Fibroblast of skin of right biceps (primary cell): ENCODE measurements at places on chromosomes 6 and 20.
A peak's percentile ranks its signal among the peaks of the same experiment; 100 is the strongest.

GRCh38 chr20:64065062-64065973, 2.3 kb downstream of the TCEA2 start:
- no peak for DNase-seq

DNA sequence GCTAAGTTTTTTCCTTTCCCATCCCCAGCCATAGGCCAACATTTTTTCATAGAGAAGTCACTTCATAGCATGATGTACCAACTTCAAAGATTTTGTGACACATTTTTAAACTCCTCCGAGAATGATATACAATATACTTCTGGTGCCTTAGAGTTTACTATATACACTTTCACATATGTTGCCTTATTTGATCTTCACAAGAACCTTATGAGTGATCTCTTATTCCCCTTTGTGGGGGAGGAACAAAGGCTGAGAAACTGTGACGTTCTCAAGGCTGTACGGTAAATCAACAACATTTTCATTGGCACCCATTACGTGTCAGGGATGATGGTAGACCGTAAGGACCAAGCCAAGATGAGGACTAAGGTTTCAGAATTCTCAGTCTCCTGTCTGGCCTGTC, 130.0 kb downstream of the RFPL4B start:
- no peak for DNase-seq

DNA sequence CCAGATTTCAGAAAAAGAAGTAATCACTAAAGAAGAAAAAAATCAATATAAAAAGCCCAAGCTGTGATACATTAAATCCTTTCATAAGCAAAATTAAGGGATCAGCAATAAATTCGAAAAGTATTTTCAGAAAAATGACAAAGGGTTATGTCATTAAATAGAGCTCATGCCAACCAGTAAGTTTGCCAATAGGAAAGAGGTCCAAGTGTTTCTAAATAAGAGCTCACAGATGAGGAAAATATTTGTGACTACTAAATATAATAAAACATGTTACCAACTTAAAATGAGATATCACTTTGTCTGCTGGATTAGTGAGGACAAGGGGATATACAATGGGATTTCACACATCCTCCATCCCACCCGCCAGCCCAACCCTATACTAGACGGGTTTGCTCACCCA, 140.3 kb upstream of the EYA4 start:
- no peak for DNase-seq

- peak; percentile 30 for DNase-seq
These were observed 207.2 kb downstream of the BTBD9 start for GRCh38 chr6:38432479-38432878.

DNA sequence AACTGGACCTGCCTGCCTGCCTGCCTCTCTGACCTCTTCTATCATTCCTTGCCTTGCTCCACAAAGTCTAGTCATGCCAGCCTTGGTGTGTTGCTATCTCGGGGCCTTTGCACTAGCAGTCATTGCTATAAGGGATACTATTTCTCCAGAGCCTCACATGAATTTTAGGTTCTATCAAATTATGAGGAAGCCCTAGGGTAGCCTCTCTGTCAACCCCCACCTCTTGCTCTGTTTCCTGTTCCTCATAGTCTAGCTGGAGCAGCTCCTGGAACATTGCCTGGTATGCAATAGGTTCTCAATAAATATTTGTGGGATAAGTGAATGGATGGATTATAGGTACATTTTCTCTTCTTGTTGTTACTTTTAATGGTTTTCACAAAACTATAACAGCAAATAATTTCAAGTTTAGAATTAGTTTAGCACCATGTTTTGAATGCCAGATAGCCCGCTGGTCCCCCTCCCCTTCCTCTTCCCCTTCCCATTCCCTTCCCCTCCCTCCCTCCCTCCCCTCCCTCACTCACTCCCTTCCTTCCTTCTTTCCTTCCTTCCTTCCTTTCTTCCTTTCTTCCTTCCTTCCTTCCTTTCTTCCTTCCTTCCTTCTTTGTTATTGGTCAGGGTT, 46.9 kb upstream of the DTNBP1 start:
- DNase-seq = no peak

- DNase-seq = no peak
These were observed 52.3 kb downstream of the RNGTT start for GRCh38 chr6:88910922-88911778.

GRCh38 chr20:17508756-17509155, 22.4 kb downstream of the BFSP1 start:
- no peak for DNase-seq

DNA sequence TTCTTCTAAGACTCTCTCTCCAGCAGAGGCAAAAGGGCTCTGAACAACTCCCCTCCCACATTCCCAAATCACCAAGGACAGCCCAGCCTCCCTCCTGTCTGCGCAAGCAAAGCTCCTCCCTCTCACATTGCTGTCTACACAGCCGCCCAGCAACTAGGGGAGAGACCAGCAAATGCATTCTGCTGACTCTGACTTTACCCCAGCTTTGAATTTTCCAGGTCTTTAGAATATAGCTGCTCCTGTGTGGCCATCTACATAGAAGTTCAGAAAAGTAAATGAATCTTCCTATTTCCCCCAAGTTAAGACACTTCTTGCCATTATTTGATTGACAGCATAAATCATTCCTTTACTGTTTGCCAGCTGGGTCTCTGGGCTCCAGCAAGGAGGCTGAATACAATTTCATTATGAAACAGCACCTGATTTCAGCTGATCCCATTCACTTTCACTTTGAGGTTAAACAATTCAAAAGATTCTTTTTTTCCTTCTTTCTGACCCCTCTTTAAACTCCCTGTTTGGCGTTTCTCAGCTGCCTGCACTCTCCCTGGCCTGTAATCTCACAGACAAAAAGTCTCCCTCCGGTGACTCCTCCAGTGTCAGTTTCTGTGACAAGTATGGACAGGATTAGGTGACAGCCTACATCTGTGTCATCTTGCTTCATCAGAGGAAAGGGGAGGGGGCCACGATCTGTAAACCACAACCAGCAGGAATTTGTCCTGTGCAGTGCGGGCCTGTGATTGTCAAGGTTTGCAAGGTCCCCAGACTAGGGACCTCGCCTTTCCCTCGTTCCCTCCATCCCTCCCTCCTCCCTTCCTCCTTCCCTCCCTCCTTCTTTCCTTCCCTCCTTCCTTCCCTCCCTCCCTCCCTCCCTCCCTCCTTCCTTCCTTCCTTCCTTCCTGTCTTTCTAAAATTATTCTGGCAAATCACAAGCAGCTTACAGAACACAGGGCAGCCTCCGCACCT, 205.6 kb upstream of the RIN2 start:
- peak; percentile 5 for DNase-seq

GRCh38 chr6:2875359-2876191, 27.5 kb downstream of the SERPINB9 start:
- peak; percentile 30 for DNase-seq

- peak; percentile 73 for DNase-seq
These were observed 170.6 kb downstream of the LY86 start for GRCh38 chr6:6758915-6759654.

DNA sequence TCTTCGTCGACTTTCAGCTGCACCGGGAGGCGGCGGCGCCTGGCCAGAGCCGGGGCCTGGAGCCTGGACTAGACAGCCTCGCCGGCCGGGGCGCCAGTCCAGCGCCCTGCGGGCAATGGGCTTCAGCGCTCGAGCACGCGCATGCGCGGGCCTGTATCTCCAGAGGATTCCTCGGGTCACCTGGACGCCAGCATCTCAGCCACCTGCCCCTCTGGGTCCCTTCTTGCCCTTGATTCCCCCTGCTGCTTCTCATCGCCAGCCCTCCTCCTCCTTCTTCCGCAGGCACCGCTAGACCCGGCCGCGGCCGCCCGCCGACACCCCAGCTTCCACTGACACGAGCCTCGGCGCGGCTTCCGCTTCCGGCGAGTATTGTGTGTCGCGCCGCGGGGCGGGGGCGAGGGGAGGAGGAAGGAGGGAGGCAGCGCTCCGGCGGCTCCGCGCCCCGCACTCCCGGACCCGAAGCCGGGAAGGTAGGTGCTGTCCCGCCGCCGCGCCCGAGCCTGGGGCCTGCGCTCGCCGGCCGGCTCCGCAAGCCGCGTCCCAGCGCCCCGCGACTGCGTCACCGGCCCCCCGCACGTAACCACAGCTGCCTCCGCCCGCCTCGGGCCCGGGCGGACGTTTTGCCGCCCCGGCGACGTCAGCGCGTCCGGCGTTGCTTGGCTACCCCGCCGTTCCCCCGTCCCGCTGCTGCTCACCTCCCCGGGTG, at the start of gene TRIM39:
TRIM39 (plus strand) TSS at position 402 of the 706 bp plus-strand sequence. CDS start 2,391 bp downstream, outside the sequence.
- DNase-seq = peak; percentile 80

- peak; percentile 50 for DNase-seq
These were observed 46.7 kb upstream of the MOCS1 start for GRCh38 chr6:39980839-39981580.

- no peak for DNase-seq
These were observed 1.5 kb upstream of the CITED2 start for GRCh38 chr6:139376017-139376330.

DNA sequence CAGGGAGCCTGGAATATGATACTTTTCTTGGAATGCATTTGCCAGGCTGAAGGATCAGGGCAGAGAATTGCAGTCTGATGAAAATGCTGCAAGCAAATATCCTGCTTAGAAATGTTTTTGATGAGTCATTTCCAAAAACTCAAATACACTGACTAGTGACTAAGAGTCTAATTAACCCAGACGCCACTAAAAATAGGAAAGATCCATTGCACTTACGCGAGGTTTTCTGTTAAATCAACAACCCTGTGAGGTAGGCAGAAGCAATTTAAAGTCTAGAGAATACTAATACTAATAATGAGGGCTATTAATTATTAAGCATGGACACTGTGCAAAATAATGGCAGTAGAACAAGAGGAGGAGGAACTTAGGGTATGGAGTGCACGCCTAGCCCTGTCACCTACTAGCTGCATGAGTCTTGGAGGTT, 130.1 kb upstream of the DOK5 start:
- DNase-seq = peak; percentile 94

- no peak for DNase-seq
These were observed 92.8 kb downstream of the ESR1 start for GRCh38 chr6:151900256-151900655.

GRCh38 chr6:8415280-8415679, 20.1 kb downstream of the SLC35B3 start:
- no peak for DNase-seq

DNA sequence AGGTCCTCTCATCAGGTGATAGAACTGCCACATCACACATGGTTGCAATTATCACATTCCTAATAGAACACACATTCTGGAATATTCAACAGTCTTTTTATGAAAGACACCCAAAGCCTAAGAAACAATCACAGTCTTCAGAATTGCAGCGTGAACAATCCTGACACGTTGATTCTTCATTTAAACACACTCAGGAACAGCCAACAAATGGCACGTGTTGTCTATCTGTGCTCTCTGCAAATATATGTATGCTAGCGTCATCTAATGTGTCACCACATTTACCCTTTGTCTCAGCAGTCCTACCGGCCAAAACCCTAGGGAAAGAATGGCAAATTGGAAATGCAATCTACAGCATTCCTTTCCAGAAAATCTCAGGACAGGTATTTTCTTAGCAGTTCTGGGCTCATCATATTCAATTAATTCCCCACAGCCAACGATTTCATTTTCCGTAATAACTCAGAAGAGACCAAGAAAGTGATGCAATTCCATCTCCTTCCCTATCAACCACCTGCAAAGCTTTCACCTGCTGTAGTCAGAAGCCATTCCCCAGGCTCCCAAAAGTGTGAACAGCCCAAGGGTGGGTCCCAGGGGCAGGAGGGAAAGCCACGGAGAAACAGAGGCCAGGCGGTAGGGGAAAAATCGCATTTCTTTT, 280.3 kb upstream of the JARID2 start:
- peak; percentile 65 for DNase-seq

DNA sequence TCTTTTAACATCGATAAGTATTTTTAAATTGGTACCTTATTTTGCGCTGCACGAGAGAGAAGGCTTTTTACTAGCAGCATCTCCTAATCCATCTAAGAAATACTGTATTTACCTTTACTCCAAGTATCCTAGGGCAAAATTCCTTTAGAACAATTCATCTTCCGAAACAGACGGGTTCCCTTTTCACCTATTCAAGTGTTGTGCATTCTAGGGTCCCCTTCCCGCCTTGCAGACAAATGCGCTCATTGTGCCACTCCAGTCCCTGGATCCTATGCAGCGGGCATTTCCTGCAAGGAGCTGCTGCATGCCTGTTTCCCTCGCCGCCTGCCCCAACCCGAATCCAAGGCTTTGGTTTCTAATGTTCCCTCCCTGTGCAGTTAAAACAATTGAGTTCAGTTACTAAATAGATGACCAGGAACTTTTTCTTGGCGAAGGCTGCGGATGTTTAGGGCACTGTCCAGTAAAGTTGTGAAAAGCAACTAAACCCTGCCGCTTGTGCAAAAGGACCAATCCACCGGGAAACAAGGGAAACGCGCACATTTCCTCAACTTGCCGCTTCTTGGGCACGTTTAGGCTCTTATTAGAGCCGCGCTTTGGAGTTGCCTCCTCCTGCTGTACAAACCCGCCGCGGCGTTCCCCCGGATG, 556 bp upstream of the SCAF8 start:
- DNase-seq = no peak

- peak; percentile 25 for DNase-seq
These were observed 18.3 kb downstream of the SIM1 start for GRCh38 chr6:100446115-100447080.

- DNase-seq = peak; percentile 3
These were observed 30.8 kb downstream of the SF3B5 start for GRCh38 chr6:144064402-144065212.

GRCh38 chr6:42378125-42378524, 73.6 kb downstream of the TRERF1 start:
- DNase-seq = no peak

- DNase-seq = no peak
These were observed 147.9 kb downstream of the RNGTT start for GRCh38 chr6:88815491-88815890.

DNA sequence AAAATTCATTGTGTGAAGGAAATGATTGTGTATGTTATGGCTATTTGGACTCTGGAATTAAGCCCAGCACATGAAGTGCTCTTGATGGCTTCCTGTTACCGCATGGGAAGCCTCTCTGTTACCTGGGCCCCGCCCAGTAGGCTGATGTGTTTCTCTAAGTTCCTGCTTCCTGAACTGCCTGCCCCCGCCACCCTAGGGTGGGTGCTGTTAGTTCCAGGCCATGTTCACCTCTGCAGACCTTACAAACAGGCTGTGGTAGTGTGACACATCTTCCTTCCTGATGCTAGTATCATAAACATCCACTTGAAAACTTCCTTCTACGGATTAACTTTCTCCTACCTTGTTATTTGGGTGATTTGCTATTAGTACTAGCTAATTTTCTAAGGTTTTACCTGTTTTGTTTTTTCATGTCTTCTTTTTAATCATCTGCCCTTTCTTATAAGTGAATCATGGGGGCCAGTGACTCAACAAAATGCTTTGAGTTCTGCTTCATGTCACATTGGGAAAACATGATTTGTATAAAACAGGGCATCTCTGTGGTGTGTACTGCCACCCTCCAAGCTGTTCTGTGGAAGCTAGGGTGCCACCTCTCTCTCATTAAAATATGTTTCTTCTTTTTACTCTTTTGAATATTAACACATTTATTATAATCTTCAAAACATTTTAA, 40.6 kb downstream of the SH3BGRL2 start:
- no peak for DNase-seq

GRCh38 chr20:1720845-1721475, 63.4 kb upstream of the SIRPG start:
- DNase-seq = no peak

GRCh38 chr20:49821870-49822331, 9.3 kb downstream of the SLC9A8 start:
- DNase-seq = peak; percentile 81
